Thoracic aorta (tissue), 2 donors: ENCODE measurements at places on chromosomes 7 and 10.
A peak's percentile ranks its signal among the peaks of the same experiment; 100 is the strongest.

DNA sequence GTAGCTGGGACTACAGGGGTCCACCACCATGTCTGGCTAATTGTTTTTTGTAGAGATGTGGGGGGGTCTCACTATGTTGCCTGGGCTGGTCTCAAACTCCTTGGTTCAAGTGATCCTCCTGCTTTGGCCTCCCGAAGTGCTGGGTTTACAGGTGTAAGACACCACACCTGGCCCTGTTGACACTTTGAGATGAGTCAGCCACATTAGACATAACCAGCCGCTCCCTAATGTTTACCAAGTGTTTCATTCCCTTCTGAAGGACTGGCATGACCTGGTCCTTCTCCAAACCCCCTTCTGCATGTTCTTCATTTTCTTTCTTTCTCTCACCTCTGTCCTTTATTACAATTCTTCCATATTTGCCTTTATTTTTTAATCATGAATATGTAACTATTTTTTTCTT lies 67.8 kb downstream of the TAF3 start:
- DNase-seq = no peak

DNA sequence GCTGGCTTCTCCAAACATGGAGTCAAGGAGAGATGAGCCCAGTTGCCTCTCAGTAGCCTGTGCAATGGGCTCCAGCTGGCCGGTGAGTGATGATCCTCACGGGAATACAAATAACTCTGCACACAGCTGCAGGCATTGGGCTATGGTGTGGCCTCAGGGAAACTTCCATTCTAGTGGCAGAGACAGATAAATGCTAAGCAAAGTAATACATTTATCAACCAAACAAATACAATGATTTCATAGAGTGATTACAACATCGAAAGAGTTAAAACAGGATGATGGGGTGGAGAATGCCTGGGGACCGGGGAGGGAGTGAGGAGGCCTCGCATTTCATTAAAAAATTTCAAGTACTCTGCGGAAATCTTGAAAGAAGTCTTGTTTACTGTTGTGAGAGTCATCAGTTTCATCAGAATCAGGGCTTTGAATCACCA lies 15.0 kb upstream of the AKR1B1 start:
- no peak for DNase-seq

GRCh38 chr7:129903935-129904334 lies 48.8 kb downstream of the UBE2H start:
- no peak for DNase-seq

GRCh38 chr10:34824870-34825269 lies 9.8 kb upstream of the PARD3 start:
- no peak for DNase-seq

GRCh38 chr7:66894463-66895080 lies 26.5 kb upstream of the TMEM248 start:
- no peak for DNase-seq

DNA sequence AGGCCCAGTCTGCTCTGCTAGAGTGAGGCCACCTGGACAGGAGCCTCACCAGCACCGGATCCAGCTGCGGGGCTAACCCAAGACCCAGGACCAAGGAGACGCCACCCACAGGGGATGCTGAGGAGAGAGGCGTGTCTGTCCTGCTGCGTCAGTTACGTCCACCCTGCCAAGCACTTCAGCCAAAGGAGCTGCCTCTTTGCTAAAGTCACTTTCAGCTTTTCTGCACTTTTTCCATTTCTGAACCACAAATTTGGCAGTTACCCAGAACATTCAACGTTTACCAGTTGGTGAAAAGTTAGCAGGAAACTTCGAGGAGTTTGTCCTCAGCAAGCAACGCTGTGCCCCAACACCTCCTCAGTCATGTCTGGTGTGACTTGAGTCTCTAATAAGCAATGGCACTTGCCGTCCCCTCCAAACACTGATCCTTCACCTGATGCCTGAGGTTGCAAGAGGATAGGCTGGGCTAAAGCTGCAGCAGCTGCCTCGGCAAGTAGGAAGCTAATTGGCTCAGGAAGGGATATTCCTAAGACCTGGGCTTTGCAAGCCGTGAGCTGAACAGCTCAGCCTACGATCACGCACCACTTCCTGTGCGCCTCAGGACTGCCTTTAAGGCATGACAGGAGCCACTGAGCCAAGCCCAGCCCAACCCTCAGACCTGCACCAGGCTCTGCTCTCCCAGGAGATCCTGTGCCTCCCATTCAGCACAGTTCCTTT lies 40.1 kb downstream of the KCNH2 start:
- no peak for DNase-seq

- no peak for DNase-seq
These were observed 337.4 kb upstream of the PODXL start for GRCh38 chr7:131893631-131894340.

- DNase-seq = no peak
These were observed 132.9 kb upstream of the FAM3C start for GRCh38 chr7:121529003-121529402.

DNA sequence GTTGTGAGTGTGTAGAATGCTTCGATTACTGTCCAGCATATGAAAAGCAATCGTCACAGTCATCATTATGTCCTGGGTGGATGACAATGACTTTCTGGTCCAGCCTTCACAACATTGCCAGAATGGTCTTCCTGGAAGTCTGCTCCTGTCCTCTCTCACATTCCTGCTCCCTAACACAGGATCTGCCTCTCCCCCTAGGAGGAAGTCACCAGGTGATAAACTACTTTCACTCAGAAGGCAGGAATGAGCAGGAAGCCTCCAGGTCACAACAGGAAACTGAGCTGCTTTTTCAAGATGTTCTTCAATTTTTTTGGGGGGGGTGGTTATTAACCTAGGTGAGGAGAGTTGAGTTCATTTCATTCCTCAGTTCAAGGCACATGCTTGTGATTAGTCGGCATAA lies 13.6 kb upstream of the GPNMB start:
- no peak for DNase-seq

- DNase-seq = no peak
These were observed 25.6 kb downstream of the TM9SF3 start for GRCh38 chr10:96560966-96561887.

DNA sequence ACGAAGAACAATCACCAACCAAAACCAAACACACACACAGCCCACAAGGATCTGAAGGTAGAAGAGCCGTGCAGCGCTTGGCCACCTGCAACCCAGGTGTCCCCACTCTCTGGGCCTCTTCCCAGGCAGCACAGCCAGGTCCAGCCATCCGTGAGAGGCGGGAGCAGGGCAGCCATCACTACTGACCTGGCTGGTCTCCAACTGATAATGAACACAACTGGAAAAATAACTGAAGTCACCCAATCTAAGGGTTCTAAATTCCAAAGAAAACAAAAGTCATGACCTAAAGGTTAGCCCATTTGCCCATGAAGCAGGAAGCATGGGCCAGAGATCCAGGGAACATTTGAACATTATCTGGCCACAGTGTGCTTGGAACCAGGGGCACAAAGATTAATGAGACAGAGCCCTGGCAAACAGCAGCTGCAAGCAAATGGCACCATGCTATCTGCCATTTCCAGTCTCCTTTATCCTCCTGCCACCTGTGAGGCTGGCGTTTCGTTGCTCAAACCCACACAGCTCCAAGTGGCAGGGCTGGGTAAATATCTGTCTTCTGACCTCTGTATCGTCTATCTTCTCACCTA lies 207.9 kb downstream of the TNS3 start:
- DNase-seq = no peak

GRCh38 chr7:40810274-40810673 lies 675.5 kb downstream of the SUGCT start:
- no peak for DNase-seq

GRCh38 chr7:116224492-116225098 lies 14.3 kb downstream of the TES start:
- DNase-seq = no peak

- DNase-seq = no peak
These were observed 1.9 kb upstream of the HSPA12A start for GRCh38 chr10:116744163-116744753.

DNA sequence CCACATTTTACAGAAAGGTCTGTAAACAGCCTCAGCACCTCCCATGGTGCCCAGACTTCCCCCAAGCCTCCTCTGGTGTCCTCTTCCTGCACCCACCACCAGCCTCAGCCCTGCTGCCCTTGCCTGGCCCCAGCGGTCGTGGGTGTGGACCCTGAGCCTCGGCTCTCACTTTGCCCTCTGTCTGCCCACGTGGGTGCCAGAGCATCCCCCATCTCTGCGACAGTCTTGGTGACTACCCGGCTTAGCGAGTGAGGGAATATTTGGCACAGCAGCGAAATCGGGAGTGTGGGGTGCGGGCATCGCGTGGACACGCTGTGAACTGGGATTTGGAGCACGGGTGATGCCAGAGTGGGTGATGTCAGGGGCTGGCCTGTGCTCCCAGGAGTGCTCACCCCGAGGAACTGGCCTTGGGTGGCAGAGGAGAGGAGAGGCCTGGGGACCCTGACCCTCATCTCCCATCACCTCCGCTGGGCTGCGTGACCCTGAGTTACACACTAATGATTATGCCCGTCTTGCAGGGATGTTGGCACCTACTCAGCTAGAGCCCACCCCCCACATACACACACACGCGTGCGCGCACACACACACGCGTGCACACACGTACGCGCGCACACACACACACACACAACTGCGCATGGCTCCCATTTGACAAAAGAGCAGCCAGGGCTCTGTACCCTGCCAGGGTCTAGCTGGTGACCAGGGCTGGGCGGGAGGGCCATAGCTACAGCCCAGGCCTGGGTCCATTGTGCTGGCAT lies 8.7 kb downstream of the ELFN1 start:
- DNase-seq = no peak

DNA sequence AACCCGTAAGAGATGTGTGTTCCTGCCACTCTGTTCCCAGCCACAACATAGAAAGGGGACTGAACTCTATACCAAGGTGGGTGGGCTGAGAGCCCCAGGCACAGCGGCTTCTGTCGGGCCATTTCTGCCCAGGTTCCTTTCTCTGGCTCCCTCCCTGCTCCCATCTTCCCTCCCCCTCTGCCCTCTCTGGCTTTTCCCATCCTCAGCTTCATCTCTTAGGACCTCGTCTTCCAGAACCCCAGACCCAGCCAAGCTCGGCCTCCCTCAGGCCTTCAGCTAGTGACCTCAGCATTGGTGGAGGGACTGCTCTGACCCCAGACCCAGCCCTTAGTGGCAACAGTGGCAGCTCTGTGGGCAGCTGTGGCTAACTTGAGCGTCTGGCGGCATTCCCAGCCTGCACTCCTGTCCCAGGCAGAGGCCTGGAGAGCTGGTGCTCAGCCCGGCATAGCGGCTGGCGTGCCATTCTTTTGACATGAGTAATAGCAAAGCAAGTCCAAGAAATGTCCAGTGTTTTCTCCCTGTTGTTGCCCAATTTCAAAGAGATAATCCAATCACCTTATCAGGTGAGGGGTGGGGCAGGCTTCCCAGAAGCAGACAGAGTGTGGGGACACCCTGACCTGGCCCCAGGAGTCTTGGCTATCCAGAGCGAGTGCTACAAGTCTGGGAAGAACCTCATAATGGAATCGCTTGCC lies 15.9 kb downstream of the PTPRE start:
- DNase-seq = peak; percentile 66

- no peak for DNase-seq
These were observed 83.8 kb upstream of the MACROH2A2 start for GRCh38 chr10:69968830-69969229.

DNA sequence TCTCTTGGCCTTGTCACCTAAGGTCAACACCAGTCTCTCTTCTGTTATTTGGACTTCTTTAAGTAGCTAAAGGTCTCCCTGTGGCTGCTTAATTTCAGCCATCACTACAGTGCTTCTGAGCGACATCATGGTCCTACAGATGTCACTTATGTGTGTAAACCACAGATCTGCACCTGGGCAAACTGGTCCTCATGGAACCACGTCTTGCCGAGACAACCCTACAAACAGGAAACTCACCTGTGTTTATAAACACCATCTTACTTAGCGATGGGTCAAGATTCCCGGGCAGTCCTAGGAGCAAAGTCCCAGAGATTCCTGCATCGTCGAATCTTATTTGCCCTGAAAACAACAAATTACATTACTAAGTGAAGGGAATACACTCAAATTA lies 27.8 kb downstream of the KLF6 start:
- DNase-seq = no peak

DNA sequence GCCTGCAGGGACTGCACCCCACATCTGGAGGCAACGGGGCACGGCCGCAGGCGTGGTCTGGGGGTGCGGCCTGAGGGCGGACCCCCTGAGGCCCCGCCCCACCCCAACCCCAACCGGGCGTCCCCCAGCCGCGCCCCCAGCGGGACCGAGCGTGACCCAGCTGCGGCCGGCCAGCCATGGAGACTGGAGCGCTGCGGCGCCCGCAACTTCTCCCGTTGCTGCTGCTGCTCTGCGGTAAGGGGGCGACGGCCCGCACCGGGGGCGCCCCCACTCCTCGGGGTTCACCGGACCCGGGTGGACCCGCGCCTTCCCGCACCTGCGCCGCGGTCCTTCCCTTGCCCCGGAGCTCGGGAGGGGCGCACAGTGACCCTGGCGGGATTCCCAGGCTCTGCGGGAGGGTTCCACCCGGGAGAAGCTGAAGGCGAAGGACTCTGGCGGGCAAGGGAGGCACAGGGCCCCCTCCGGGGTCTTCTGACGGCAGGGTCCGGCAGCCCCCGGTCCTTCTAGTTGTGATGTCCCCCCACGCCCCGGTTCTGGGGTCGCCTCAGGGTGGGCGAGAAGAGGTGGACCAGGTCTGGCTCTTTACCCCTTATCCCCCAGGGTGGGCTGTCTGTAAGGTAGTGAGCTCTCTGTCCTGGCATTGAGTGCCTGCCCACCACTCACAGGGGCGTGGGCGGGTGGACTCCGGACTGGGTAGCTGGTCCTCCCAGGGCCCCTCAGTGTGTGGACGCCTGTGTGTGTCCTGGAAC lies at the start of gene RAMP3:
Gene RAMP3, plus strand, starts transcription at position 139 of the 749 bp plus-strand sequence. Its CDS starts 38 bp downstream, at position 177.
- no peak for DNase-seq

- no peak for DNase-seq
These were observed 967 bp downstream of the GAD2 start for GRCh38 chr10:26217396-26218086.

- no peak for DNase-seq
These were observed 178.0 kb upstream of the FAM3C start for GRCh38 chr7:121574109-121574508.

- no peak for DNase-seq
These were observed 3.0 kb upstream of the CYP2C18 start for GRCh38 chr10:94680544-94680943.

GRCh38 chr7:44287488-44288380 lies 37.7 kb downstream of the CAMK2B start:
- DNase-seq = no peak

- DNase-seq = no peak
These were observed 82.9 kb downstream of the CDK14 start for GRCh38 chr7:90678986-90679385.

DNA sequence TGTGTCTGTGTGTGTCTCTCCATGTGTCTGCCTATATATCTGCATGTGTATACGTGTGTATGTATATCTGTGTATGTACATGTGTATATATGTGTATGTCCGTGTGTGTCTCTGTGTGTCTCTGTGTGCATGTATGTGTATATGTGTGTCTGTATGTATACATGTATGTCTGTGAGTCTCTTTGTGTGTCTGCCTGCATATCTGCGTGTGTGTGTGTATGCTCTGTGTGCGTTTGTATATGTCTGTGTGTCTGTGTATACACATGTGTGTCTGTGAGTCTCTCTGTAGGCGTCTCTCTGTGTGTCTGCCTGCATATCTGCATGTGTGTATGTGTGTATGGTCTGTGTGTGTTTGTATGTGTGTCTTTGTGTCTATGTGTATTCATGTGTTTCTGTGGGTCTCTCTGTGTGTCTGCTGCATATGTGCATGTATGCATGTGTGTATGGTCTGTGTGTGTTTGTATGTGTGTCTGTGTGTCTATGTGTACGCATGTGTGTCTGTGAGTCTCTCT lies 23.7 kb upstream of the KLF6 start:
- no peak for DNase-seq

- no peak for DNase-seq
These were observed 77.0 kb upstream of the PODXL start for GRCh38 chr7:131633342-131633843.
